Type B pancreatic cell (in vitro differentiated cells): ENCODE measurements at places on chromosomes 16 and 17. TPM values are rescaled to one million over a fixed set of nuclear protein-coding genes. Genes with fewer than 3 reads are reported as not detected.
A peak's percentile ranks its signal among the peaks of the same experiment; 100 is the strongest.

DNA sequence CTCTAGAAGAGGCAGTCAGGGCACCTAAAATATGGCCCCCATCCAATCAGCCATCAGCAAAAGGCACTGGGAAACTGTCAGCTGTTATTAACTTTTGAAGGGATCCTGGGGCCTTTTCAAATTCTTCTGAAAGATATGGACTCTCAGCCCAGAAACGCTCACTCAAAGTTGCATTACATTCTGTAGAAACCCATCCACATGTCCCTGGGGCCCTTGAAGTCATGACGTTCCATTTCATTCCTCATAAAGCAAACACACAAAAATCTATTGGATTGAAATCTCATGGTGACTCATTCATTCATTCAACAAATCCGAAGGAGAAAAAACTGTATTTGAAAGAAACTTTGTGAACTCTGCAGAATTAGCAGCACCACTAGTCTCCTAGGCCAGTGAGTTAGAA, 215.3 kb downstream of the C16orf95 start:
- no peak overlapping the region for H3K4me3 ChIP-seq
- peaks cover 9% of the 10 kb centered on the region for H3K4me1 ChIP-seq
- DNase-seq: no peak
- no peaks in the 10 kb centered on the region for H3K36me3 ChIP-seq

DNA sequence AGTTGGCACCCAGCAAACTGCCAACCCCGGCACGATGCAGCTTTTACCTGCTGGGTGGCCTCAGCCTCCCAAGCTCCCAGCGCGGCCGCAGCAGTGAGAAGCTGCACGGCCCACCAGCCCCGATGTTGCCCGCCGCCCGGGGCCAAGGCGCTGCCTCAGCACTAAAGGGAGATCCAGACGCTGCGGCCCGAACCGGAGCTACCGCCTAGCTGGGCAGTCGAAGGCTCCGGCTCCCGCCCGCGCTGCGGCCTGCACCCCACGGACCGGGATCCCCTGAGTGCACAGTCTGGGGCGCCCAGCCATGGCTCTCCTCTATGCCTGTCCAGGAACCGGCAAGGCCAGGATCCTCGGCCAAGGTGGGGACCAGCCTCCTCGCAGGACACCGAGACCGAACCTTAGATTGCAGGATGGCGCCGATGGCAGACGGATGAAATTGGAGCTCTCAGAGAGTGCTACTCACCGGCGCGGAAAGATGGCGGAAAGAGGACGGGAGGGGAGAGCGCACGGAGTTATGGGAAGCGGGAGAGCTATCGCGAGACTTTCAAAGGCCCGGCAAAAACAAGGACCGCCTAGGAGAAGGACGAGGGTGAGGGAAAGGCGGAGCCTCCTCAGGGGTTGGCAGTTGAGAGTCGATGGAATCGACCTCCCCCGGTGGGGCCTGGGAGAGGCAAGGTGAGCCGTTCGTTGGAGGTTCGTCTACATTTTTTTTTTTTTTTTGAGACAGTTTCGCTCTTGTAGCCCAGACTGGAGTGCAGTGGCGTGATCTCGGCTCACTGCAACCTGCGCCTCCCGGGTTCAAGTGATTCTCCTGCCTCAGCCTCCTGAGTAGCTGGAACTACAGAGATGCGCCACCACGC, at the start of gene RPS15A:
TSS of gene RPS15A (minus strand) at position 485 of the 857 bp plus-strand sequence. CDS start 1,221 bp downstream, outside the sequence.
- H3K4me1 ChIP-seq: peaks cover 40% of the 10 kb centered on the region
- peak; percentile 88 for DNase-seq
- H3K4me3 ChIP-seq: peak within 1 kb of the TSS; percentile 93
- no peaks in the 10 kb centered on the region for H3K27me3 ChIP-seq
- peaks cover 55% of the 10 kb centered on the region for H3K36me3 ChIP-seq

DNA sequence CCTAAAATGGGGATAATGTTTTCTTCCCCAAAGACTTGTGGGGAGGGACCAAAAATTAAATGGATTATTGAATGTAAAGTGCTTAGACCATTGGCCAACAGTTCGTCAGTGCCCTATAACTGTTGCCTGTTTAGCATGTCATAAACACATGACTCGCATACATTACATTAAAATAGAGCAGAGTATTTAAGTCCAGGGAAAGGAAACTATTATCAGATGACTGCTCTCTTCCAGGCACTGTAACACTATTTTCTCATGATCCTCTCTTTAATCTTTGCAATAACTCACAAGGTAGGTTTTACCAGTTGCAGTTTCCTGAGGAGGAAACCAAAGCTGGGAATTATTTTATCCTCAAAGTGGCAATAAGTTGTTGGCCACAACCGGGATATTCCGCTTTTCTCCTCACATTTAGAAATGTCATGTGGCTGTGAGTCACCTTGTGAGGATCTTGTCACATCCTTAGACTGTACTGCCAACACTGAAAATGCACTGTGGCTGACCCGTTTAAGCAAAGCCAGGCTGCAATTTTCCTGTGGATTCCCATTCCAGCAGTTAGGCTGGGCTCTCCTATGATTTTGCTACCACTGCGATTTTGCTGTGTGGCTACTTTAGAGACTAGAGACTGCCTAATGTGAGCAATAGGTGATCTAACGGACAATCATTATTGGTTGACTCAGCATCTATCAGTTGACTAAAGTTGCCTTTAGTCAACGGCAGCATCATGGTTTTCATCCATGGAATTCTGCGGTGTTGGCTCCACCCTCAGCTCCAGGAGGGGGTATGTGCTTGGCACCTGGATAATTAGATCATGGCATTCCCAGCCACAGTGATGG, 58.3 kb upstream of the DHX40 start:
- no peaks in the 10 kb centered on the region for H3K4me1 ChIP-seq
- no peak overlapping the region for H3K4me3 ChIP-seq
- H3K27me3 ChIP-seq: no peaks in the 10 kb centered on the region
- no peak overlapping the region for H3K27ac ChIP-seq
- H3K36me3 ChIP-seq: no peaks in the 10 kb centered on the region

DNA sequence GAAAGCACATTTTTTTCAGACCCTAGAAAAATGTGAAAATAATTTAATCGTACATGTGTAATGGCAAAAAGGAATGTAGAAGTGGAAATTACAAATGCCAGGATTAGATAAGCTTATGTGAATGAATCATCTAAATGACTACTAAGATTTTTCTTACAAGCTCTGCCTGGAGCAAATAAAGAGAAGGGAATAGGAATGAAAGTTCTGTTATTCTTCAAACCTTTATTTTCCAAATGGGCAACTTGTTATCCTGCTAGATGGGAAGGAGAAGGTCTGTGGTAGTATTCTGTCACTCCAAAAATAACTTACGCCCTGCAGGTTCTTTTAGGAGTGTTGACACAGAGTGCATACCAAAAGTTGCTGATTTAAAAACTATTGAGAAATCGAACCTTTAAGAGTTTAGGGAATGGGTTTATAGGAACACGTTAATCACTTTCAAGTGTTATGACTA, 9.7 kb downstream of the CTCF start:
- no peak overlapping the region for H3K4me3 ChIP-seq
- H3K27ac ChIP-seq: no peak overlapping the region
- peaks cover 3% of the 10 kb centered on the region for H3K4me1 ChIP-seq
- no peak for DNase-seq
- H3K36me3 ChIP-seq: peaks cover 22% of the 10 kb centered on the region

GRCh38 chr16:18788828-18789514, 1.2 kb downstream of the RPS15A start:
- no peak for DNase-seq
- H3K27ac ChIP-seq: peak overlapping the region; percentile 94
- peaks cover 58% of the 10 kb centered on the region for H3K36me3 ChIP-seq
- peak overlapping the region; percentile 93 for H3K4me3 ChIP-seq

DNA sequence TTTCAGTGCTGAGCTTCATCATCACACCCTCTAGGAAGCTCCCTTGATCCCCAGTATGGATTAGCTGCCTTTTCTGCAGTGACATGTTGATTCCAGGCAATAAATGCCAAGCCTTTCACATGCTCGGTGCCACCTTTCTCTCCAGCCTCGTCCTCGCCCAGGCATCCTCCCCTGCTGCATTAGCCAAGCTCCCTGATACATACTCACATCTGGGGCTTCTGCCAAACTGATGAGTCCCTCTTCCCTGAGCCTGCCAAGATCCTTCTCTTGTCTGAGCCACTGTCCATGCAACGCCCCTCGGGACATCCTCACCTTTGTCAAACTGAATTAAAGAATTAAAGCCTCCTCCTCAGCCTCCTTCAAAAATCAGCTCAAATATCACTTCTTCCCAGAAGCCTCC, 538.5 kb upstream of the CDH11 start:
- no peaks in the 10 kb centered on the region for H3K36me3 ChIP-seq
- no peak overlapping the region for H3K27ac ChIP-seq
- DNase-seq: no peak
- peaks cover 30% of the 10 kb centered on the region for H3K27me3 ChIP-seq

DNA sequence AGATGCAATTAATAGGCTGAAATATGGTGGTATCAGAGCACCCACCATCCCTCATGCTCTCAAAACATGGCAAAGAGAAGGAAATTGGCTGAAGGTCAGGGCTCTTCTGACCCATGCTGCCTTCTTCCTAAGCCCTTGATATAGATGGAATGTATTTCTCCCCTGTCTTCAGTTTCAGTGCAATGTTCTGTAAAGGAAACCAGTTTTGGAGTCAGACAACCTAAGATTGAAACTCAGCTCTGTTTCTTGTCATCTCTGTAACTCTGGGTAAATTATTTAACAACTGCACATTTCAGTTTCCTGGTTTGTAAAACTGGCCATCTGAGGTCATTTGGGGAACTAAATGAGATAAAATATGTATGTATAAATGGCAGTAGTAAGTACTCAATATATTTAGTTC, 243.9 kb downstream of the CA10 start:
- DNase-seq: no peak
- peaks cover 8% of the 10 kb centered on the region for H3K27me3 ChIP-seq
- no peak overlapping the region for H3K4me3 ChIP-seq
- H3K4me1 ChIP-seq: no peaks in the 10 kb centered on the region

DNA sequence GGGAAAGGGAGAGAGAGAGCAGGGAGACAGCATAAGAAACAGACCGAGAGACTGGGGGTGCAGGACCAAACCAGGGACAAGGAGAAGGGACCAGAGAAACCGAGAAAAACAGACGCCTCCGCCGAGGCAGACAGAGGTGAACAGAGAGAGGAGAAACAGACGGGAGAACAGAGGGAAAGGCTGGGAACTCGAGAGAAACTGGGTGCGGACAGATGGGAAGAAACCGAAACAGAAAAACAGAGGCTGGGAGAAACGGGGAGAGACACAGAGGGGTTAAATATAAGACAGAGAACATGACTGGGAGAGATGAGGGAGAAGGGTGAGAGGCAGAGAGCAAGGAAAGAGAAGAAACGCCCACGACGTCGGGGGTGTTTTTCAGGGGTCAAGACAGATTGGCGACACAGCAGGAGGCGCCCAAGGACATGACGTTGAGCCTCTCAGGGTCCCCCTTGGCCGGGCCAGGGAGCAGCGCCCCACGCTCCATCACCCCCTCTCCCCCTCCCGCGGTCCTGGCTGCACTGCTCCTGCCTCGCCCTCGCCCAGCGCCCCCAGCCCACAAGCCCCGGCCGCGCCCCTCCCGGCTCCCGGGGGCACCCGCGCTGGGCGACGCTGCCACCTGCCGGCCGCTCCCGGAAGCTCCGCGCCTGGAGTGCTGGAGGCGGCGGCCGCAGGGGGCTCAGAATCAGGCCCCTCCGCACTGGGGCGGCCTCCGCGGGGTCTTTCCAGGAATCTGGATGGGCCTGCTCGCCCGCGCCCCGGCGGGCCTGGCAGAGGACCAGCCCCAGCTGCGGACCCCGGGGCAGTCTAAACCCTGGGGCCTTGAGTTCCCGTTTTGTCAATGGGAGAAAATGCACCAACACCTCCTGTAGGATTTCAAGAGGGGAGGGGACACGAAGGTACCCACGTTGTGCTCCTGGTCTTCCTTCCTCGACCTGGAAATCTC, 1.3 kb upstream of the TMEM92 start:
- H3K36me3 ChIP-seq: no peaks in the 10 kb centered on the region
- peaks cover 24% of the 10 kb centered on the region for H3K27me3 ChIP-seq
- H3K4me1 ChIP-seq: peaks cover 45% of the 10 kb centered on the region
- peak overlapping the region; percentile 75 for H3K4me3 ChIP-seq
- H3K27ac ChIP-seq: peak overlapping the region; percentile 41

GRCh38 chr17:80981062-80981902, 10.4 kb upstream of the CHMP6 start:
- H3K27ac ChIP-seq: no peak overlapping the region
- H3K27me3 ChIP-seq: peaks cover 29% of the 10 kb centered on the region
- peak overlapping the region; percentile 58 for H3K4me3 ChIP-seq
- no peaks in the 10 kb centered on the region for H3K36me3 ChIP-seq
- H3K4me1 ChIP-seq: peaks cover 4% of the 10 kb centered on the region

DNA sequence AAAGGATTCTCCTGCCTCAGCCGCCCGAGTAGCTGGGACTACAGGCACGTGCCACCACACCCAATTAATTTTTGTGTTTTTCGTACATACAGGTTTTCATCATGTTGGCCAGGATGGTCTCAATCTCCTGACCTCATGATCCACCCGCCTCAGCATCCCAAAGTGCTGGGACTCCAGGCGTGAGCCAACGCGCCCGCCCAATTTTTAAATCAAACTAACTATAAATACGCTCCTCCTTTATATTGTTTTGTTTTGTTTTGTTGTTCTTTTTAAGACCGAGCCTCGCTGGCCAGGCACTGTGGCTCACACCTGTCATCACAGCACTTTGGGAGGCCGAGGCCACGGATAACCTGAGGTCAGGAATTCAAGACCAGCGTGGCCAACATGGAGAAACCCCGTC, 1.9 kb upstream of the UTP6 start:
- H3K4me1 ChIP-seq: no peaks in the 10 kb centered on the region
- H3K27ac ChIP-seq: no peak overlapping the region
- H3K4me3 ChIP-seq: no peak overlapping the region
- DNase-seq: no peak
- no peaks in the 10 kb centered on the region for H3K27me3 ChIP-seq

DNA sequence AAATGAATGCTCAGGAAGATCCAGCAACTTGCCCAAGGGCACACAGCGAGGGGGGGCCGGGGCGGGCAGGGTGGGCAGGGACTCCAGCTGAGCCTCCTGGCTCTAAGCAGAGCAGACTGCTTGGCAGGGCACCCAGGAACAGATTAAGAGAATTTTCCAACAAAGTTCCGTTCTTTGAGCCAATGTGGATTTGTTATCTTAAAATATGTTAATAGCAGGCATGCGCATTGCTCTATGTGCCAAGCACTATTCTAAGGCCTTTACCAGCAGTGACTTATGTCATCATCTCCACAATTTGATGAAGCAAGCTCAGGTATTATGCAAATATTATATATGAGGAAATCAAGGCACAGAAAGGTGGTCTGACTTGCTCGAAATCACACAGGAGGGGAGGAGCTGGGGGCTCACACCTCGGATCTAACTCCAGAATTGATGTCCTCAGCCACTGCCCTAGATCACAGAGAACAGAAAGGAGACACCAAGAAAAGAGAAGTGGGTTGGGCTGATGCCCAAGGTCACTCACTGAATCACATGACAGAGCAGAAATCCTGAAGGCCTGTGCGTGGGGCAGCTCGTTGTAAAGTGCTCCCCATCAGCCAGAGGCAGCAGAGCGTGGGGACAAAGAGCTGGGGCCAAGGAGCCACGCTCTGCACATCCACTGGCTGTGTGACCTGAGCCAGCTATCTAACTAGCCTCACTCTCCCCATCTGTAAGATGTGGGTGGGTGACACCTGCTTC, 23.2 kb upstream of the MEAK7 start:
- DNase-seq: no peak
- peaks cover 37% of the 10 kb centered on the region for H3K4me1 ChIP-seq
- peak overlapping the region; percentile 9 for H3K27ac ChIP-seq
- no peak overlapping the region for H3K4me3 ChIP-seq

- H3K27ac ChIP-seq: no peak overlapping the region
- H3K4me3 ChIP-seq: no peak overlapping the region
- DNase-seq: no peak
- peaks cover 21% of the 10 kb centered on the region for H3K27me3 ChIP-seq
These were observed 9.4 kb downstream of the COX4I1 start for GRCh38 chr16:85808926-85809325.

- no peak for DNase-seq
- peaks cover 5% of the 10 kb centered on the region for H3K27me3 ChIP-seq
- peaks cover 44% of the 10 kb centered on the region for H3K4me1 ChIP-seq
These were observed 152.7 kb upstream of the GSE1 start for GRCh38 chr16:85460252-85461021.

C1QL1 gene
- total RNA-seq: 15.6 and 76.5 TPM in 2 replicates

HCRT gene
- total RNA-seq: not detected in 2 replicates

PSMD11 gene
- 109 and 117 TPM in 2 replicates for total RNA-seq
